ENCODE measurements at places on chromosomes 13 and 19.

GRCh38 chr13:106344342-106344741, 191.1 kb downstream of the EFNB2 start:
- DNase-seq, result no peak

DNA sequence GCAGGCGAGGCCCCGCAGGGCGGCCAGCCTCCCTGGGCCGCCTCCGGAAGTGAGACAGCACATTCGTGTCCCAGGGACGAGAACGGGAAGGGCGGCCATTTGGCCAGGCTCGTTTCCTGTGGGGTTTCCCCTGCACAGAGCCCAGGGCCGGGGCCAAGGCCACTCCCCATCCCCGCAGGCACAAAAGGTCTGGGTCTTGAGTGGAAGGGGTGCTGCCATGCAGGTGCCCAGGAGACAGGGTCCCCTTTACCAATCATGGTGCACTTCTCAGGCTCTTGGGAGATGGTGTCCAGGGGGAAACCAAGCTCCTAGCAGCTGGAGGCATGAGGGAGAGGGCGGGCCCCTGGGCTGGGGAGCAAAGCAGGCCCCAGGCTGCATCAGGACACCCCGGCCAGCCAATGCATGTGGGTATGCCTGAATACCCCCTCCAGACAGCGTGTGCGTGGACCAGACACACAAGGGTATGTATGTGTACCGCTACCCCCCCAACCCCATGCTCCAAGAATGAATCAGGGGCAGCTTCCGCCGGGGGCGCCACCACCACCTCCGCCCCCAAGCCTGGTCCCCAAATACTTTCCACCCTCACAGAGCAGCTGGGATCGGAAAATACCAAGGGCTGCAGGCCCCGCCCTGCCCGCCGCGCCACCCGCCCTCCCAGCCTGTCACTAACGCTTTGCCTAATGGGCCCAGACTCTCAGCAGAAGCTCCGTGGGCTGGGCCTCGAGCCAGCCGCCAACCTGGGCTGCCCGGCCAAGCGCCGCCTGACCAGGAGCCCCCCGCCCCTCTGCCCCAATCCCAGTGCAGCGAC, 37.6 kb upstream of the NANOS3 start:
- peak; percentile 94 for DNase-seq

DNA sequence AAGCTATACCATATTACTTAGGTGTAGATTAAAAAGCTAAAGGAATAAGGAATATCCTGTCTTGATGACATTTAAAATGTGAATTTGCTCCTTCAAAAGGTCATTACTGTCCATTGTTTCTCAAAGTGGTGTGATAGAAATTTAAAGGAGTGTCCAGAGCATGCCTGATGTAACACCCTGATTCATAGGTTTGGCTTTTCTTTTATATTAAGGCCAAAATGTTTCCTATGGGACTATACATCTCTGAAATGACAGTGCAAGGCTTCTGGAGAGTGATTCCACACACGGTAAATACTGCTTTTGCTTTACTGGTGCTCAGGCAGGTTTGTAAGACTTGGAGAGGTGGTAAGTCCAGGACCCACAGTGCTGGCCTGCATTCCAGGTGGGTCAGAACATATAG, 289.9 kb downstream of the RFC3 start:
- DNase-seq, result no peak

DNA sequence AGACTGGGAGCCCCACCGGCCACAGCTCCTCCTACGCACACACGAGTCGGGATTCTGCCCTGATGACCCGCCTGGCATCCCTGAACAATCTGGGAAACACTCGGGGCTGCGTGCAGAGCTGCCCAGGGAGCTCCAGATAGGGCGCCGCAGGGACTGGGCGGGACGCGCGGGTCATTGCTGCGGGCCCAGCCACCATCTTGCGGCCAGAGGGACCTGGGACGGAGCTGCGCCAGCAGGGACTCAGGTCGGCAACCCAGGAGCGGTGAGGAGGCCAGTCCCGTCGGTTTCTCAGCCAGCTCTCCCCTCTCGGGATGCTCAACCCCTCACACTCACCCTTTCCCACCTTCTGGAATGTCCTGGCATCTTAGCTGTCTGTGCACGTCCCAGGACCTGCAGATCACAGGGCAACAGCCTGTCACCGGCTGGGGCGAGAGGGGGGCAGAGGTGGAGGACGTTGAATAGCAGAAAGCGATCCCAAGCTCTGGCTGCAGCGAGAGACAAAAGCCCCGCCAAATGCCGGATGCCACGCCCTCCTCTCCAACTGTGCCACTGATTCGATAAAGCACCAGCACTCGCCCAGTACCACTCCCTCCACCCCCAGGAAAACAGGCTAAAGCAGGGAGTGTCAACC, 20.4 kb upstream of the ZNF91 start:
- DNase-seq, result no peak

DNA sequence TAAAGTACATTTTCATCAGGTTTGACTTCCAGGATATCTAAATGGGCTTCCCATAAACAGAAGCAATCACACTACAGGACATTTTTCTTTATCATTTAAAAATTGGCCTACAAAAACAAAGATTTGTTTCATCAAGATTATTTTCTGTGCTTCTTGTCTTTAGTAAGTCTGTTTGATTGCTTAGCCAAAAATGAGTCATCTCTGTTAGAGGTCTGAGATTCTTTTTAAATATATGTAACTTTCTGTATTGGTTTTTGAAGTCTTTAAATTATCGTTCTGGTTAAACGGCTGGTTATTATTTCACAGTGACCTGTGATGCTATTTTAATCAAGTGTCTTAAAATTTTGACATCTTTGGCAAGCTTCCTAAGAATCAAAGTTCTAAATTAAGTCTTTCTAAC, 62.7 kb downstream of the SLITRK1 start:
- DNase-seq, result no peak

DNA sequence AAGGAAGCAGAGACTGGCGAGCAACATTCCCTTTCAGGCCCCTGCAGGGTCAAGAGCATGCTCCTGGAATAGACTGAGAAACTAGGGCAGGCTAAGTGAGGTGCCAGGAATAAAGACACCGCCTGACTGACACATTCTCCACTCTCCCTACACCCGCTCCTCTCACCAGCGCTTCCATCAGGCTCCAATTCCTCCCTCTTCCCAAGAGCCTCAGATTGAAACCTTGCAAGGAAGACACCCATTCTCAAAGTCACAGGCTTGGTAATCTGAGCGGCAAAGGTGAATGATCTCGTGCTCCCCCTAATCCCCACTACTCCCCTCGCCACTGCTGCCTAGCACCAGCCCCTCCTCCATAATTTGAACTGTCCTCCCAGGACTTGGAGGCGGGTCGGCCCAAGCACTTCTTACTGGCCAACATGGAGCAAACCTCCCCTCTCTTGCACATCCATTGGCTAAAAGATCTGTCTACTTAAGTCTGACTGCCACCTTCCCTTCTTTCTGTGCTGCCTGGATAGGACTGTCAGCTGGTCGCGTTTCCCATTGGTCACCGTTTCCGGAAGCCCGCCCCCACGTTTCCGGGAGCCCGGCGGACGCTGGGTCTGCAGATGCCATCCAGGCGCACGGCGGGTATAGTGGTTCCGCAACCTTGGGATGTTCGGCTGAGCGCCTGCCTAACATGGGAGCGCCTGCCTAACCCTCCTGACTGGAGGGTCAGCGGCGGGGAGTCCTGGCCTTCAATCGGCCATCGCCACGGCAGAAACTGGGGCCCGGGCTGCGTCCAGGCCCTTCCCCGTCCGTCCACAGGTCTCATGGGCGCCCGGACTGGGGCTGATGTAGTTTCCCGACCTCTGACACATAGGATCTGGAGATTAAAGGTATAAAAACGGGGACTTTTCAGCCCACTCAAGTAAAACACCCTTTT, 33.6 kb downstream of the ZNF383 start:
- no peak for DNase-seq

DNA sequence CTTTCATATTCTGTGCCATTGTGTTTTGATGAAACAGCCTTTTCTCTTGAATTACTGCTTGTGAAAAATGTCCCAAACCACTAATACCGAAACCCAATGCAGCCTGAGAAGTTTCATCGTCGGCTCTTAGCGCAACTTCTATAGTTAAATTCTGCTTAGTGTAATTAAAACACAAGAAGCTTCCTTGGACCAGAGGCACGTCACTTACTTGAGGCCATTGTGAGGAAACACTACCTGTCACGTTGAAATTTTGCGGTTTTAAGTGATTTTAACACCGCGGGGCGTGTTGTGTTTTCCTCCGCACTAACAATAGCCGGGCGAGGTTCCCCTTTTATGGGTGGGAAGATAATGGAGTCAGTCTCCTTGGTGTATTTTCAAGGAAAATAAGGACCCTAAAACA, 70.9 kb downstream of the GGACT start:
- no peak for DNase-seq

GRCh38 chr19:42655748-42656147, 61.0 kb upstream of the CEACAM8 start:
- DNase-seq, result no peak

DNA sequence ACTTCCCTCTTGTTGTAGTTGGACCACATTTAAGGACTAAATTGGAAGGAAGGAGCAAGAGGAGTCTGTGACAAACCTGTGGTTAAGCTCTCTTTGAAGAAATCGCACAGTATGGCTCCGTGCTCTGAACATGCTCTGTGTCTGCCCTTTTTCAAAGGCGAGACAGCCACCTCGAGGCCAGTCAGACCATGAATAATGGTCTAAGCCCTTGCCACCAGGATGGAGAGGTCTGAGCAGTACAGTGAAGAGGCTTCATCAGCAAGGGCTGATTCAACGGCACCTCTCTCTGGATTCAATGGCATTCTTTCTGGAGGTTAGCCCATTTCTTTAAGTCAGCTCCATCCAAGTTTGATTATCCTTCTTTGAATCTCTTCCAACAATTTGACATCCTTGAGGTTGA, 30.9 kb downstream of the FAM216B start:
- DNase-seq, result no peak

DNA sequence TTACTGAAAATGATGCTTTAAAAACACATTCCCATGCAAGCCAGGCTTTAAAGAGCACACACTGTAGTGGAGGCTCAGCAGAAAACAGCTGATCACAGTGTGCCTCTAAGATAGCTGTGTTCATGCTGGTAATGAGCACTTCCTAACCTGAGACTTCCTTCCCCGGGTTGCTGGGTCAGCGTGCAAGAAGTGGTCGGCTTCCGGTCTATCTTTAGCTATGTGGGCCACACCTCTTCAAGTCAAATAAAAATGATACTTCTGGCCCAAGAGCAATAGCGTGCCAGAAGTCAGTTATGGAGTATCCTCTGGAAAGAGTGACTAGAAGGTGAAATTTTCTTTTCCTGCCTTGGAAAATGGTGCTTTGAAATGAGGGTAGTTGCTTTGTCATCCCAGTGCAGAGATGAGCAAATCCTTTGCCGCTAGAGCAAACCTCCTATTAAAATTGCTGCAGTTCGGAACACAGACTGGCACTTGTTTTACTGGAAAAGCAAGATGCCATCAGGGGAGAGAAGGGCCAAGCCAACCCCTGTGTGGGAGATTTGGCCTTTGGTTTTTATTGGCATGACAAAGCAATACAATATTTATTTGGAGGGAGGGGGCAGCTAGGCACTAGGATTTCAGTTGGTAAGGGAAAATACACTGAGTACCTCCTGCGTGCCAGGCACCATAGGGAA, 64.2 kb downstream of the ARHGAP35 start:
- DNase-seq, result no peak

GRCh38 chr19:51724543-51724942, 752 bp upstream of the HAS1 start:
- no peak for DNase-seq

DNA sequence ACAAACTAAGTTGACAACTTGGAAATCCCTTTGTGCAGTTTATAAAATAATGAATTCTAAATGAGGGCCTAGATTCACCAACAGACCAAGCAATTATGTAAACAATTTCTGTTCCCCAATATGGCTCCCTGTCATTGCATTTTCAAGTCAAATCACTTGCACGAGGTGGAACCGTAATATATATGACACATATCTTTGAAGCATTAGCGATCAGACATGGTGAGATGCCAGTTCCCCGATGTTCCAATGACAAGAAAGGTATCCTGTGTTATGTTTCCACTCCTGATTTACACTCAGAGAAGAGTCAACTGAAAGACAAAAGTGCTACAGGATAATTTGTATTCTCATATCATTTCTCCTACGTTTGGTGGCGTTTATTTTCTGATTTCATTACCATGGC, 108.5 kb upstream of the TDRD3 start:
- no peak for DNase-seq

DNA sequence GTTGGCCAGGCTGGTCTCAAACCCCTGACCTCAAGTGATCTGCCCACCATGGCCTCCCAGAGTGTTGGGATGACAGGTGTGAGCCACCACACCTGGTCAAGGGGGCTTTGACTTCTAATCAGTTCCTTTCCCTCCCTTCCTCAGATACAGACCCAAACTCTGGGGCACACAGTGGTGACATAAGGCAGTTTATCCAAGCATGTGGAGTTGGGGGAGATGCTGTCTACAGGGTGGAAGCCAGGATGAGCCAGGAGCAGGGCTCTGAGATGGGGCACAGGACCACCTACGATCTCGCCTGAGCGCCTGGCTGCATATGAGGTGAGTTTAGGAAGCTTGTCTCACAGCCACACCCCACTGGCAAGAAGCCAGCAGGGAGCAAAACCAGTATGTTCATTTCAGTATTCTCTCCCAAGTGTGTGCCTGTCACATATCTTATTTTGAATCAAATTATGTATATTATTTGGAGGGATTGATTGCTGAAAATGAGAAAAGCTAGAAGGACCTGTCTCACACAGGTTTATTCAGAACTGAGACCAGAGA, 67.7 kb downstream of the KCTD15 start:
- DNase-seq, result no peak

GRCh38 chr13:26713341-26713740, 47.2 kb downstream of the GPR12 start:
- DNase-seq, result peak; percentile 42

Data from osteocyte (in vitro differentiated cells).